Myocyte (in vitro differentiated cells): ENCODE measurements at places on chromosomes 2 and 18. TPM values are rescaled to one million over a fixed set of nuclear protein-coding genes. Genes with fewer than 3 reads are reported as not detected.

The CCDC68 gene
- total RNA-seq = not detected in 2 replicates

DNA sequence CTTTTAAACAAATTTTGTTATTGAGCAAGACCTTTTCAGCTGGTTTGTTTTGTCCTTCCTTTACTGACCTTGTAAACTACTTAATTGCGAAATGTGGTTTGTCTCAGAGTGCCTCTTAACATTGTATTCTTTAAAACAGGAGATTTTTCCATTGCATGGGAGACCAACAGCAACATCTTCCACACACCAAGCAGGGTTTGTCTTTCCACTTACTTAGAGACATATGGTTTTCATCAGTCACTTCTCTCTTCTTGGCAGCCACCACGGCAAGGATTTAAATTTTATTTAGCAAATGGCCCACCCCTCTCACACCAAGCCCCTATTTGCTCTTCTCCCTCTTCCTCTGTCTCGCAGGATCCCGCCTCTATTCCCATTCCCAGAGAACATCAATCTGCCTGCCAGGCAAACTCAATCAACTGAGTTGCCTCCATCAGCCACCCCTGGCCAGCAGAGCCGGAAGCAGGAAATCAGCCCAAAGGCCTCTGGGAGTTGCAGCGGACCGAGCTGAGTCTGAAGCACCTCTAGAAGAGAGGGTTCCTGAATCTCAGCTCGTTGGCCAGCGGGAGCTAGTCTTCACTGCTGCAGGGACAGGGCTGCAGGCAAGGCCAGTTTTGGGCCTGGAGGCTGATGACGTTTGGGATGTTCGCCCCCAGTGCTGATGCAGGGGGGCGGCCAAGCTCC, 11.3 kb upstream of the CIB4 start:
- no peak for DNase-seq

The SNED1 gene
- total RNA-seq = 12.5 and 18.5 TPM in 2 replicates

The ARMC9 gene
- 43.8 and 55.7 TPM in 2 replicates for total RNA-seq

The CTIF gene
- total RNA-seq = 24.9 and 29.1 TPM in 2 replicates

The NTSR2 gene
- not detected in 2 replicates for total RNA-seq

GRCh38 chr2:212381428-212382102, 157.0 kb downstream of the ERBB4 start:
- peak; percentile 1 for DNase-seq

GRCh38 chr2:219444566-219445091, 10.0 kb downstream of the SPEG start:
- DNase-seq = no peak

DNA sequence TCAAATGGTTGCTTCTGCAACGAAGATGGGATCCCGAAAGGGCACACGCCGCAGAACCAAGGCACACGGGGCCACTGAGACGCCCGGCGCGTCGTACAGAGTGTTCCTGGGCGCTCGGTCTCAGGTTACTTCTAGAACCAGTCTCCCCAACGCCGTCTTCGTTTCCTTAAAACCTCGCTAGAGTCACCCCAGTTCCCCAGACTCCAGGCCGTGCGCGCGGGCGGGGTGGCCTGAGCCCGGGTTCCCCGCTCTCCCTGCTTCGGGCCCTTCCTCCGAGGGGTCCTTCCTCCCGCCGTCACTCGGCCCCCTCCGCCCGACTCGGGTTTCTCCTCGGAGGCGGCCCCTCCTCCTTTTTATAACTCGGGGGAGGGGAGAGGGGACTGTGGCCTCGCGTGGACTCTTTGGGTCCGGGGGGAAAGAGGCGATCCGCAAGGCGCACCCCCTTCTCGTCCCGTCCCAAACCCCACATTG, 774 bp upstream of the FZD7 start:
- DNase-seq = peak; percentile 75

- no peak for DNase-seq
Observed at GRCh38 chr2:60247471-60247870, 306.0 kb downstream of the BCL11A start.

- no peak for DNase-seq
Observed at GRCh38 chr18:10332452-10332851, 122.0 kb upstream of the APCDD1 start.

The GRB14 gene
- 0.43 and 0.52 TPM in 2 replicates for total RNA-seq
